Activated T-helper 1 cell treated with Interleukin-2 at 50 U/mL for 16 hours (primary cell): ENCODE measurements at places on chromosomes 6 and 20.

DNA sequence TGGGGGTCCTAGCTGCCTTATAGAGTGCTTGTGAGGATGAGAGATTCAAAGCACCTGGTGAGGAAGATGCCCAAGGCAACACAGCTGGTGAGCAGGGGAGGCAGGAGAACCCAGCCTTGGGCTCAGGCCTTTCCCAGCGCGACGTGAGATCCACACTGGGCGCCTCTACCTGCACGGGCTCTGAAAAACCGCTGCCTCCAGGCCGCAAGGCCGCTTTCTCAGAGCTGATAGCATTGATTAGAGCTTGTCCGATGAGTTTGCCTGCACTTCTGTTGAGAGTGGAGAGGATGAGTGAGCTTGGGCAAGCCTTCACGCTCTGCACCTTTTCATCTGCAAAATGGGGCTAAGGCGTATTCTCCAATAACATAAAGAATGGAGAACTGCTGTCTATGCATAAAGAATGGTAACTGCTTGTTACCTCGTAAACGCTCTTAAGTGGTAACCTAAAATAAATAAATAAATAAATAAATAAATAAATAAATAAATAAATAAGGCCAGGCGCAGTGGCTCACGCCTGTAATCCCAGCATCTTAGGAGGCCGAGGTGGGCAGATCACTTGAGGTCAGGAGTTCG lies 916 bp downstream of the PABPC1L start:
- no peak for DNase-seq

GRCh38 chr20:62576815-62577489 lies 65.4 kb upstream of the SLCO4A1 start:
- DNase-seq, result no peak

DNA sequence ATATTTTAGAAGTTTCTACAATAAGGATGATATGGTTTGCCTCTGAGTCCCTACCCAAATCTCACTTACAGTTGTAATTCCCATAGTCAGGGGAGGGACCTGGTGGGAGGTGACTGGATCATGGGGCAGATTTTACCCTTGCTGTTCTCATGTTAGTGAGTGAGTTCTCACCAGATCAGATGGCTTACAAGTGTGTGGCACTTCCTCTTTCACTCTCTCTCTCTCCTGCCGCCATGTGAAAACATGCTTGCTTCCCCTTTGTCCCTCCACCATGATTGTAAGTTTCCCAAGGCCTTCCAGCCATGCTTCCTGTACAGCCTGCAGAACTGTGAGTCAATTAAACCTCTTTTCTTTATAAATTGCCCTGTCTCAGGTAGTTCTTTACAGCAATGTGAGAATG lies 527.5 kb upstream of the ID4 start:
- no peak for DNase-seq

DNA sequence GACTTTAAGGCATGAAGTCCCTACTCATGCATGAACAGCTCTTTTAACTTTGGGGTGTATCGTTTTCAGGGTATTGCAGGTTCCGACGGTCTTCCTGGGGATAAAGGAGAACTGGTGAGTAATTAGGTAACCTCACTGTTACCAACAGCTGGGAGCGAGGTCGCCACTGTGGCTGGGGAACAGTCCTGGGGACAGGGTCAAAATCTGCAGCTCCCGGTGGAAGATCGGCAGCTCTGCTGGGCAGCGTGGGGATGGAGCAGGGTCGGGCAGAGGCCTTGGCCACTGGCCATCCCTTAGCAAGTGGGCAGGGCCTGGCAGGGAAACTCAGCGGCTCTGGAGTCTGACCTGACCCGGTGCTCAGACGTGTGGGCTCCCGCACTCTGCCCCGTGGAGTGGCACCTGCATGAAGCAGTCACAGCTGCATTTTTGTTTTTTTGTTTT lies 16.1 kb downstream of the COL9A3 start:
- DNase-seq, result no peak

GRCh38 chr6:136562211-136562610 lies 12.0 kb upstream of the MAP7 start:
- DNase-seq, result no peak
